ENCODE measurements at places on chromosomes 5 and 9.

DNA sequence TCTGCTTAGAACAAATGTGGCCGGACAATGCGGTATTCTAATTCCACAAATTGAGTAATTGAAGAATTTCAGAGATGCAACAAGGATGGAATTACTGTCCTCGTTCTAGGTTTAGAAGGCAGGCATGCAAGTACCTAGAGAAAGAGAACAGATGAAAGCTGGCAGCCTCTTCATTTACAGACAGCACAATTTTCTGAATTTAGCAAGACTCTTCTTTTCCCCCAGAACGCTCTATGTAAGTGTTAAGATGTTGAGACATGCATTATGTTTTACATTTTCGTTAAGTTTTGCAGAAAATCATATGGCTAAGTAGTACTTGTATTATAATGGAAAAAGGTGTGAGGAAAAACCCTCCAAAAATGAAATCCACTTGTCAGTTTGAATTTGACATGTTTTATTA, 259.5 kb upstream of the ARRDC3 start:
- no peak for DNase-seq

DNA sequence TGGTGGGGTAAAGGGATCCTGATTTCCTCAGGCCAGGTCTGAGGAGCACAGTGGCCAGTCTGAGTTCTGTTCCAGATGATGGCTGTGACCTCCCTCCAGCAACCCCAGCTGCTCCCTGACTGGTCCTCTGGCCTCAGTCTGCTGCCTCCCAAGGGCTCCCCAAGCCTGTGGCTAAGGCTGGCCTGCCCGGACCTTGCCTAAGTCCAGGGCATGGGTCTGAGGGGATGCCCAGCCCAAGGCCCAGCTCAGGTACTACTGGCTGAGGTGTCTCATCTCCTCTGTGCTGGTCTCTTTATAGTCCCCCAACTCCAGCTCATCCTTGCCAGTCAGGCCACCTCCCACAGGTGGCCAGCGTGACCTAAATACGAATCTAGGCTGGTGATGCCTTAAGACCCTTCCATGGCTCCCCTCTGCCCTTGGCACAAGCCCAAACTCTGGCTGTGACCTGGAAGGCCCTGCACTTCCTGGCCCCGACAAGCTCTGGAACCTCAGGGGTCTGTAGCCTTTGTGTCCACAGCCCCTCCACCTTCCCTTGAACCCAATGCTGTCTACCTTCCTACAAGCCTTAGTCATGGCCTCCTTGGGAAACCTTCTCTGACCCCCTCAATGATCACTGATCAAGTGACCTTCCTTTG, 9.8 kb downstream of the KIF12 start:
- no peak for DNase-seq

DNA sequence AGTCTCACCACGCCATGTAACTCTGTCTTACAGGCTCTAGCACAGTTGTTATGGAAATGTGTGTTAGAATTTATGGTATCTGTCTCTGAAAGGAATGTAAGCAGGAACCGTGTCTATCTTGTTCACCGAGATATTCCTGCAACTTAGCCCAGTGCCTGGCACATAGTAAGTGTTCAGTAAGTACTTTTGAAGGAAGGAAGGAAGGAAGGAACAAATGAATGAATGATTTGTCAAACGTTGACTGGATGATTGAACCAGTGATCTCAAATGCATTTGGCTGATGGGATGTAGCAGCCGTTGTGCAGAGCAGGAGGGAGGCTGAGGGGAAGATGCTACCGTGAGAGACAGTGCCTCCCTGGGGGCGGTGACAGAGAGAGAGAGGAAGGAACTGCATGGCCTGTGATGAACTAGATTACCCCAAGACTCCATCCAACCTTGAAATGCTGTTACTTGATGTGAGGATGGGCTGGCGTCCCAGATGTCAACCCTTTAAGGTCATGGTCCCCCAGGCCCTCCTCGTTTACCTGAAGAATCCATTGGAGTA, 47.5 kb upstream of the PPARGC1B start:
- DNase-seq, result no peak

DNA sequence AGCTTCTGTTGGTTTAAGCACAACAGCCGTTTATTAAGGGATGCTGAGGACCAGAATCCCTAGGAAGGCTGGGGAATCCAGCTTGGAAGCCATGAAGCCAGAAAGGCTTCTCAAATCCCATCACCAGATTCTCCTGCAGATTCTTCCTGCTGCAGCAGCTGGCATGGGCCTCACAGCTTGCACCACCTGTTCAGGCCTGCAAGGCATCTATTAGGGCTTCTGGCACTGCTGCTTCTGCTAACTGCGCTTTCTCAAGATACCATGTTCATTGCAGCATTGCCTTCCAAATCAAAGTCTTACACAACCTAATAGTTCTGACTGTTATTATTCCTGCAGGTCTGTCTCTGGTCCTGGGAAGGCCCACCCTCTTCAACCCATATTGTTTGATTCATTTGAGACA, 51.2 kb upstream of the ZNF366 start:
- DNase-seq, result no peak

- DNase-seq, result no peak
These were observed 80.4 kb upstream of the CDH6 start for GRCh38 chr5:31113101-31113500.
